ENCODE measurements at places on chromosomes 3 and 15.
A peak's percentile ranks its signal among the peaks of the same experiment; 100 is the strongest.

DNA sequence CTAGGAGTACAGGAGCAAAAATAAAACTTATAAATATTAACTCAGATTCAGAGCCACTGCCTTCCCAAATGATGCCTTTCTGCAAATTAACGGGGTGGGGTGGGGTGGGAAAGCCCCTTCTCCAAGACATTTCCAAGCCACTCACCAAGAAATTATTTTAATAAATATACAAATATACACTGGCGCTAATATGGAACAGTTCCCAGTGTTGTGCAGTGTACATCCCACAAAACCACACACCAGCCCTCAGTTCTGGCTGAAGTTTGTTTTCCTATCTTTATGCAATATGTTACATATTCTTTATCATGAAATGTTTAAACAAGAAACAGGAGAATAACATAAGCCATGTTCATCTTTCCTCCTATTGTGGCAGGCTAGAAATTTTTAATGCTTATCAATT is 53.0 kb upstream of the GYG1 start:
- DNase-seq: no peak

- no peak for DNase-seq
These were observed 91.9 kb upstream of the VGLL4 start for GRCh38 chr3:11735638-11736037.

DNA sequence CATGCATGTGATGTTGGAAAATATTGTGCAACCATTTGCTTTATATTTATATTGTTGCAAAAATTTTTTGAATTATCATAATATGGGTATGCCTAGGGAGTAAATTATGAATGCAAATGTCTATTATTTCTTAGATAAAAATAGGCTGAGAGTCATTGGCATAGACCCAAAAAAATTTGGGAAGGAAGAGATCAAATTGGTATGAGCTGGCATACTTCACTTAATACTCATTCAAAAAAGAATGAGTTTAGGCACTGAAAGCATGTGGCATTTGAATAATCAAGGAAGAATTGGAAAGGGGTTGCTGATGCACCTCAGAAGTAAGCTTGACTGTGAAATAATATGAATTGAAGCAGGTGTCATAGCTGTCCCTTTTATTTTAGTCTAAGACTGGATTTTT is 764.0 kb upstream of the DPPA4 start:
- DNase-seq: no peak

GRCh38 chr3:110568246-110568645 is 503.4 kb upstream of the NECTIN3 start:
- DNase-seq: peak; percentile 40

DNA sequence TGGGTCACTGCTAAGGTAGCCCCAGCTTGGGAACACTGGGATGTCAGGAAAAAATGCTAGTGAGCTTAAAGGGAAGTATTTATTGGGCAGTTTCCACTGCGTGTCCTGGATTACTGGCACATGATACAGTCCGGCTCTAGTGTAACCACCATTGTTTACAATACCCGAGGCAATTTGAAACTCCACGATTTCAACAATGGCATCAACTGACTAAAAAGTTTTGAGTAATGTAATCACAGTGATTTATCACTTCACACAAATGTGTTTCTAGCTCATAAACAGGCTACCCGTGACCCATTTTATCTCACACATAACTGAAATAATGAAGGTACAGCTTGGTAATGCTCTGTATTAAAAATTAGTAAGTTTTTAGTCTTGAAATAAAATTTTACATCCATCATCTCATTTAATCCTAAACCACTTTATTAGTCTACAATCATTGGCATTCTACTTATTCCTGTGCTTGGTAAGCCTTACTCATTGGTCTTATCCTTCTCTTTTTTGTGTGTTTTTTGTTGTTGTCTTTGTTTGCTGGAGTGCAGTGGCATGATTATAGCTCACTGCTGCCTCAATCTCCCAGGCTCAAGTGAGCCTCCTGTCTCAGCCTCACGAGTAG is 7.6 kb downstream of the ZMAT3 start:
- peak; percentile 35 for DNase-seq

DNA sequence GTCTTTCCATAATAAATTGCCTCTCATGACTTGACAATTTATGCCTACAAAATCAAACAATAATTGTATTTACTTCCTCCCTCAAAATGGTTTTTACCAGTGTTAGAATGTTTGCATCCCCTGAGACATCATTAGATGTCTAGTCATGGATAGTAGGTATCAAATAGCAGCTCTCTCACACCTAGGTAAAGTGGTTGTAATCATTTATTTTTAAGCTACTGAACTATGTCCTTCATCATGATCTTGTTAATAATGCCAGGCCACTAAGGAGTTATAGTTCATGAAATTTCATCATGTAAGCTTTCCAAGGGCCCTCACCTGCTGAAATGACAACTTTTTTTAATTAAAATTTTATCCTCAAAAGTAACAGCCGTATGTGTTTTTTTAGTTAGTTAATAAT is 134.1 kb downstream of the ARPP21 start:
- no peak for DNase-seq

DNA sequence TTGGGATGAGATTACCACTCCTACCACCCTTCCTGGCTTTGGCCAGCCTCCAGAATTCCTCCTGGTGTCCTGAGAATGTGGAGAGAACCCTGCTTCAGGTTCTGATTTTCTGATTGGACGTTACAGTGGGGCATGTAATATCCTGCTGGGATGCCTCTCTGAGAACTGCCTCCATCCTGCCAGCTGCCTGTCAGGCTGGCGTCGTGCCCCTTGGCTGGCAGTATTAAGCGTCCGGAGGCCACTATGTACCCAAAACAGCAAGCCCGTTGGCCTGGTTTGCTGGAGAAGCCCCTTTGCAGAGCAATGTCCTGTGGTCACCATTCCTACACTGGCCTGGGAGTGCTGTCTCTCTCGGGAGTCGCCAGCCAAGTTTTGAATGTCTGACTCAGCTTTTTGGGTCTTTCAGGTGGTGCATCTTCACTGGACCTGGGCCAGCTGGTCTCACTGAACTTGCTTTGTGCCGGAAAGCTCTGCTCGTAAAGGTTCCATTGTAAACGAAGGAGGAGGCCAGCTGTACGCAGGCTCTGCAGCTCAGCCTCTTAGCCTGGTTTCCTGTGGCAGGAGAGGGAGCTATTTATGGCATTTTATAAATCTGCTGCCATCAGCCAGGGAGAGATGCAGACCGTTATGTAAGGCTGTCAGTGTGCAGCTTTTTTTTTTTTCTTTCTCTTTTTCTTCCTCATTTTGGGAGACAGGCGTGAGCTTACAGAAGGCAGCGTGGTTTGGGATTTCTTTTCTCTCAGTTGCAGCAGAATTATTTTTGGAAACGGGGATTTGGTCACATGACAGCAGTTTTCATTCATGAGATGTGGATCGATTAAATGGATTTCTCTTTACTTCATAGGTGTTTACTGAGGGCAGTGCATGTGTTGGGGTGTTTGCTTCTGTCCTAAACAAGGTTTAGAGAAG is 19.0 kb upstream of the TRAK1 start:
- DNase-seq: no peak

DNA sequence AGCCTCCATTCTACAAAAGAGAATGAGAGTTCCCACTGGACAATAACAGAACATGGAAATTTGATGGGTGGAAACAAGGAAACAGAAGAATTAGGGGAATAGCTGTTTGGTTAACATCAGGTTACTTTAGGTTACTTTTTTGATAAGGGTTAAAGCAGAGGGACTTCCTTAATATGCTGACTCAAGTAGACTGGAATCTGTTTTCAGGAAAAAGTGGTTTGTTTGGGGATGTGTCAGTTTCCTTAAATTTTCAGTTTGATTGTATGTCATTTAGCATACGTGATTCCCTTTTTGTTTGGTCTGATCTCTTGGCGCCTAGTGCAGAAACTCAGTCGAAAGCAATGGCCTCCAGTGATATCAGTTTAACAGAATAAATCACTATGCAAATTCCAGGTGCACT is 411.8 kb upstream of the GRM7 start:
- DNase-seq: no peak

Data from AG09319 (cell line).